AG04449 (cell line): ENCODE measurements at places on chromosomes 16 and 17.

DNA sequence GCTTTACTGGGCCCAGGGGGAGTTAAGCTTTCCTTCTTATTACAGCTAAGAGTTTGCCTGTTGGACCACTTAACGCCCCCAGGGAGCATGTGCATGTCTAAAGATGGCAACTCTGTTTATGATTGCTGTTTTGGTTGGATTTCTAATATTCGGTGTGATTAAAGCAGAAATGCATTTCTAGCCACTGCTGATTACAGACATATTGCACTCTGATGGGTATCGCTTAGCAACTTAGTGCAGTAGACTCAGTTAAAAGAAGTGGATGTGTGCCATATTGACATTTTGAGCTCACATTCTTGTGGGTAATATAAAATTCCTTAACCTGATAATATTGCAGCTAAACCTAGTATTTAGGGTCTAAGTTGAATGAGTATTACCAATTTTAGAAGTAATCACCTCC lies 4.2 kb downstream of the NF1 start:
- no peak for DNase-seq

DNA sequence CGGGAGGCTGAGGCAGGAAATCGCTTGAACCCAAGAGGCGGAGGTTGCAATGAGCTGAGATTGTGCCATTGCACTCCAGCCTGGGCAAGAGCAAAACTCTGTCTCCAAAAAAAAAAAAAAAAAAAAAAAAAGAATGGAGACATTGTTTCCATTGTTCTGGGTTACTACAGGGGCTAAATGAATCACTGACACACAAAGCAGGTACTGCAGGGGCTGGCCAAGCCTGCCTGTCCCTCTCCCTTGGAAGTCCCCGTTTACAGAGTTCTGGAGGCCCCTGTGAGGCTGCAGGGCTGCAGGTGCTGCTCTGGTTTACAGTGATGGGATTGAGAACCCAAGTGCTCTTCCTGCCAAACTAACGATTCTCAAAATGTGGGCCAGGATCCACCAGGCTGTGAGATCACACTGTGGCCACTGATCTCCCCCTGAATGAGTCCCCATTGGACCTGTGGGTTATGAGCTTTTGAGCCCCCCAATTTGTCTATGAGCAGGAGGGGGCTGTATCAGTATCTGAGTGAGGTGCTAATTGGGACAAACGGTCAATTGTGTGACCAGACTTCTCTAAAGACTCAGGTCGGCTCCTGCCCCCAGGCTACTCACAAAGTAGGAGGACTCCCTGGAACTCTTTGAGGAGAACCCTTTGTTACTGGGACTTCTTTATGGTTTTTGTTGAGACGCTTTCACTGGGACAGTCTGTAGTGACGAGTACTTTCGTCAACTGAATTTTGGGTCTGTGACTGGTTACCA lies 39.0 kb downstream of the DNAH17 start:
- DNase-seq, result no peak

DNA sequence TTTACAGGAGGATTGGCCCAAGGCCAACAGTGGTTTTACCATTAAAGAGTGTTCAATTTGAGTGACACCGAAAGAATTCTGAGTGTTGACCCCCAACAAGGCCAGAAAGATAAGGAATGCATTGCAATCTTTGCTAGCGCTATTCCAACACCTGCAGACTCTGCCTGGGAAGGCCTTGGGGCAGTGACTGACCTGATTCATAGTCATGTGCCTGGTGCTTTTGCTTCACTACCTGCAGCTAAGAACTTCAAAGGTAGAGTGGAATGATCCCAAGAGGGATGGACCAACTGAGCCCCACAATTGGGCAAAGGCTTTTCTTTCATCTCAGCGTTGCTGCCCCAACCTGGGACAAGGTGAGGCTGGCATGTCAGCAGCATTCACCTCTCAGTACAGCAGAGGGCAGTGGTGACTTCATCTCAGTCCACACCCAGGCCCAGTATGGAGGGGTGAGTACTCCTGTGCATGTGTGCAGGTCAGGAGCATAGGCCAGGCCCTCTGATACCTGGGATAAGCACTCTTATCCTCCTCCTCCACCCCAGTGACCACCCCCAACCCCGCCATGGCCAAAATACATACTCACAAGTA lies 149.6 kb upstream of the GNAO1 start:
- no peak for DNase-seq

- no peak for DNase-seq
Measured at GRCh38 chr16:79165506-79165905, 435.0 kb downstream of the MAF start.

DNA sequence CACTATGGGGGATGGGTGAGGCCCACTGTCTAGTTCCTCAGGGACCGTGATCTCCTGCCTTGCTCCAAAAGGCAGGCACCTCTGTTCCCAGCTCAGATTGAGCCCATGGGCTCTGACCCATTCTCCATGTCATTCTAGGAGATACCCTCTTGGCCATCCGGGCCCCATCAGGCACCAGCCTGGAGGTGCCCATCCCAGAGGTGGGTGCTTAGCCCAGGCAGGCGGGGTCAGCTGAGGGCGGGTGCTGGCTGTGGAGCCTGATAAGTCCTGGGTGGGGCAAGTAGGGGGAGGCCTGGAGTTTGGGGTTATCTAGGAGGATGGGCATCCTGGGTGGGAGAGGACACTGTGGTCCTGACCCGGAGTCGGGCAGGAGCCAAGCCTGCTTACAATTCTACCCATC lies 2.3 kb downstream of the E2F4 start:
- DNase-seq, result no peak

DNA sequence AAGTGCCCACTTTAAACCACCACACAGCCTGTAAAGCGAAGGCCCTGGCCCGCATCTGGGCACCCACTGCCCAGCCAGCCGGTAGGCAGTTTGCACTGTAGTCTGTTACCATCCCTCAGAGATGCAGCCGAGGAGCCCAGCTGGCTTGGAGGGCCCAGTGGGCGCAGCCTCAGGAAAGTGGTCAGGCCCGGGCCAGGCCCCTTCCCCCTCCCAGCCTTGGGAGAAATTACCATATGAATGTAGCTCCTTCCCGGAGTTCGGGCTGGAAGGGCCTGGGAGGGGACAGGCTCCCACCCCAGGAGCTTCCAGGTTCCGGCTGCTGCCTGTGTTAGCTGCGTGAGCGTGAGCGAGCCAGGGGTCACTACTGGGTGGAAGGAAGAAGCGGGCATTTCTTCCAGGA lies 325.4 kb downstream of the SEC14L1 start:
- no peak for DNase-seq

DNA sequence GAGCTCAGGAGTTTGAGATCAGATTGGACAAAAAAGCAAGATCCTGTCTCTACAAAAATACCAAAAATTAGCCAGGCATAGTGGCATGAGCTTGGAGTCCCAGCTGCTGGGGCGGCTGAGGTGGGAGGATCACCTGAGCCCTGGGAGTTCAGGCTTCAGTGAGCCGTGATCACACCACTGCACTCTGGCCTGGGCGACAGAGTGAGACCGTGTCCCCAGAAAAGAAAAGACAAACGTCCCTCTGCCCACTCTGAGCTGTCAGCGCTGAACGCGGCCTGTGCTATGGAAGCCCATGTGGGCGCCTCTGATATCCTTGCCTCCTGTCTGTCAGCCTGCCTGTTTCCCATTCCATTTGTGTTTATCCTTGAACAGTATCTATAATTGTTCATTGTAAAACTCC lies 50.7 kb downstream of the FOXK2 start:
- DNase-seq, result no peak

DNA sequence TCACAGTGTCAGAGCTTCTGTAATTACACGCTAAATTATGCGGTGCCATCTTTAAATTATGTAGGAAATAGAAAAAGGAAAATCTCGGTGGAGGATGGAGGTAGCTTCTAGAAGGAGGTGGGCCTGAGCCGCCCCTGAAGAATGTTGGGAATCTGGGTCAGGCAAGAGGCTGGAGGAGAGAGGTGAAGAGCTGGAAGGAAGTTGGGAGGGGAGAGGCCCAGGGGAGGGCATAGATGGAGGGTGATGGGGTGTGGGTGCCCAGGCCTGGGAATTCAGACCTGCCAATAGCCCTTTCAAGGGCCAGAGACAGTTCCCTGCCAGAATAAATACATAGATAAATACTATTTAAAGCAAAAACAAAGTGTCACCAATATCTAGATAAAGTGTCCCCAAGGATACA lies 415.0 kb upstream of the HSBP1 start:
- no peak for DNase-seq

- DNase-seq, result no peak
Measured at GRCh38 chr16:23579371-23579770, 16.7 kb downstream of the NDUFAB1 start.

- no peak for DNase-seq
Measured at GRCh38 chr16:80265624-80266306, 275.0 kb upstream of the DYNLRB2 start.

DNA sequence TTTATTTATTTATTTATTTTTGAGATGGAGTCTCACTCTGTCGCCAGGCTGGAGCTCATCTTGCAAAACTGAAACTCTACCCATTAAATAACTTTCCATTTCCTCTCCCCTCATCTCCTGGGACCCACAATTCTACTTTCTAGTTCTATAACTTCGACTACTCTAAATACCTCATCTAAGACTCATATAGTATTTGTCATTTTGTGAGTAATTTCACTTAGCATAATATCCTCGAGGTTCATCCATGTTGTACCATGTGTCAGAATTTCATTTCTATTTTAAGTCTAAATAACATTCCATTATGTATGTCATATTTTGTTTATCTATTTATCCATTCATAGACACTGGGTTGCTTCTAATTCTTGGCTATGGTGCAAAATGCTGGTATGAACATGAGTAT lies 5.1 kb upstream of the NT5M start:
- DNase-seq, result no peak

DNA sequence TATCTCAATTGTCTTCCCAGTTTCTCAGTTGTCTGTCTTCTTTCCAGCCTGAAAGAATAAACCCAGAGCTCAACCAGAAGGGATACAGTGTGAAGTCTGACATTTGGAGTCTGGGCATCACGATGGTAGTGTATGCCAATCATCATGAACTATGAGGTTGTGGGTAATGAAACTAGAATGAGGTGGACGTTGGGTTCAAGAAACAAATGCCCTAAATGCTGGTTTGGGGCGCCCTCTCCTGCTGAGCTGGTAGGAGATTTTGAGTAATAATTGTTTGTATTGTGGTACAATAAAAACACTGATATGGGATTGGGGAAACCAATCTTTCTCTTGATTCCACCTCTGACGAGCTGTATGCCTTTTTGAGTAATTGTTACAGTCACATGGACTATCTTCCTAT lies 110.4 kb downstream of the MAP2K6 start:
- DNase-seq, result no peak

DNA sequence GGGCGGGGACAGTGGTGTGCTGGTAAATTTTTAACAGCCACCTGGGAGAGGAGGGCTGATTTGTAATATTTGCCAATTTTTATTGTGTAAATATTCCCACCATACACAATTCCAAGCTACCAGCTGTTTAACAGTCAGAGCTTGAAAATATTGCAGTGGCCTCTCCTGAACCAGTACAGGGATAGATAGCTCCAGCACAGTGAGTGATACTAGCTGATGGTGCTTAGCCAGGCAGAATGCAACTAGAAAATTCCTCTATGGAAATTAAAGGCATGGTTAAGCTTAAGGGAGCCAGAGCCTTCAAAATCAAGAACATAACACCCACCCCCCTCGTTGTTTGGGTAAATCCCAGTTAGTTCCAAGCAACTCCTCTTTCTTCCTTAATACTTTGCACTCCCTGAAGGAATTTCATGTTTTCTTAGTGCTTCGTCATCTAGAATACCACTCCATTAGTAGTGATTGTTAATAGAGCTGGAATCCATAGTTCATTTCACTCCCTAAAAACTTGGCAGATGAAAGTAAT lies 96.6 kb downstream of the CYB561 start:
- peak; percentile 74 for DNase-seq

GRCh38 chr16:57621521-57622271 lies 6.7 kb upstream of the ADGRG1 start:
- no peak for DNase-seq

DNA sequence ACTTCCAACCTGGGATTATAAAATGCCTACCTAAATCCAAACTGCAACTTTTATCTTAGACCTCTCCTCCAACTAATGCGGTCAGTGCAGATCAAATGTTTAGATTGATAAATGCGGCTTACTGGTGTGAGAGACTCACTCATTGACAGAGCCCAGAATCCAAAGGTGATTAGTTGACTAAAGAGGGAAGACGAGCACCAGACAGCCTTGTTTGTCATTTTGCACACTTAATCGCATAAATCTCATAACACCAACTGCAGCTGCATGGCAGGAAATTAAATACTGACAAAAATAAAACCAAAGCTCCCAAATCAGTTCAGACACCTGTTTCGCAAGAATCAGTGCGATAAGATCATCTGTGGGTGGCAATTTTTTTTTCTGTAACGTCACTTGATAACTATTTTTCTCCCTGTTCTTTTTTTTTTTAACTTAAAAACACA lies 35.9 kb downstream of the NACA2 start:
- DNase-seq, result no peak

GRCh38 chr16:11272921-11273720 lies at the start of gene PRM3:
Gene PRM3, minus strand, starts transcription at chr16:11273629. Its CDS starts 34 bp downstream, at chr16:11273595.
- no peak for DNase-seq

DNA sequence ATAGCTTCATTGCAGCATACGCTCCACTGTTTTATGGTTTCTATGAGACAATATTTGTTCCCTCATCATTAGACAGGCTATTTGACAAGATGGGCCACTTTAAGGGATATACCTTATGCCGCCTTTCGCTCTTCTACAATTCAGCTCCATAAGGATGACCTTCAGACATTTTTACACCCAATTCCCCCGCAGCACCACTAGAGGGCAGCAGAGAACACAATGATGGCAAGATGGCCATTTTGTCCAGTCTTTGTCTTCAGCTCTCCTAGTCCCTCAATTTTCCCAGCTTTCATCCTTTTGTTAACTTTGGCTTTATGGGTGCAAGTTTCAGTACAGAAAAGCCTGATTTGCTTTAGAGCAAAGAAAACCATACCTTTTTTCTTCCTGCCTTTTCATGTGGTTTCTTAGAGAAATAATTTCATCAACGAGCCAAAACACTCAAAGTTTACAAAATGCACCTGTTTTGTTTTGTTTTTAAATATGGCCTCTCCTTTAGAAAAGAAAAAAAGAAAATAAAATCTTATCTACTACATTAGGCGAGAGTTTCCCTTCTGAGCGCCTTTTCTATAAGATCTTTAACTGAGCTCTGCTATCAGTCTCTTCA lies 355.3 kb downstream of the TOX3 start:
- peak; percentile 7 for DNase-seq

DNA sequence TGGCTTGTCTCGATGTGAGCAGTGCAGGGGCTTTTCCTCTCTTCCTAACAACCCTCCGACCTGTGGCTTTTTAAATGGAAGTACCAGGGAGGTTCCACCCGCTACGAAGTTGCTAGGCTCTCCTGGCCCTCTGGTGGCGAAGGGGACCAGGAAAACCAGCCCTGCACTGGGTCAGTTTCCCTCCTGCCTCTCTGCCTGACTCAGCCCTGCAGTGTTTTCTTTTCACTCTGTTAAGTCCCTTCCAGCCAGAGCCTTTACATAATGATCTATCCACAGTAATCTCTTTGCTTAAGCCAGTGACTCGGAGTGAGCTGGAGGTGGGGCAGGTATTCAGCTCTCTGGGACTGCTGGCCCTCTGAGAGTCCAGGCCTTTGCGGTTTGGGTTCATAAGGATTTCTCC lies 331.3 kb upstream of the EEF2KMT start:
- no peak for DNase-seq

DNA sequence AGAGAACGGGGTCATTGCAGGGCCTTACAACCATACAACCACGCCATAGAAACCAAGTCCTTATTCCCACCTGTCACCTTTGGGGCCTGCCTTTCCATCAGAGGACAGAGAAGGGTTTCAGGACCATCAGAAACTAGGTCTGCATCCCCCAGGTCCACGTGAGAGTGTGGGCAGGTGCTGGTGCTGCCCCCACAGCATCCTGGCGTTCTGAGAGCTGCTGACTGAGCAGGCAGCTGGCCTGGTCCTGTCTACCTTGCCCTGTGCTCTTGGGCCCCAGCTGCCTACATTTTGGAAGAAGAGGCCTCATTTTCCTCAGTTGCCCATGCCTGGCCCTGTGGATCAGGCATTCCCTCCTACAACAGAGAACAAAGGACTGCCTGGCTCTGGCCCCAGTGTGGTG lies 21.6 kb downstream of the ZNF276 start:
- DNase-seq, result no peak
